ENCODE measurements at places on chromosomes 12 and 14.

DNA sequence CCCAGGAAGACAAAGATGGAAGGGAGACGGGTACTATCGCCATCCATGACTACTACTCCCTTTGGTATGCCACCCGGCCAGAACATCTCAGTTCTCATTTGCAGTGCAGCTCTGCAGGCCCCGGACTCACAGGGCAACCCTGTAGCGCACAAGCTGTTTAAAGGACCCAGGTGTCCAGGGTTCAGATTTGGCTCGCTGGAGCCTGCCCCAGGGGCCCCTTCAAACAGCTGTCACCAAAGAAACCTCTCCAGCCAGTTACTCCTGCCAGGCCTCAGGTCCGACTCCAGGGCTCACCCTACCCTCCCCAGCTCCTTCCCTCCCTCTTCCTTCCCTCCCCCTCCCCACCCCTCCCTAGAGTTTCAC, 5.5 kb upstream of the CHD4 start:
- DNase-seq: no peak

DNA sequence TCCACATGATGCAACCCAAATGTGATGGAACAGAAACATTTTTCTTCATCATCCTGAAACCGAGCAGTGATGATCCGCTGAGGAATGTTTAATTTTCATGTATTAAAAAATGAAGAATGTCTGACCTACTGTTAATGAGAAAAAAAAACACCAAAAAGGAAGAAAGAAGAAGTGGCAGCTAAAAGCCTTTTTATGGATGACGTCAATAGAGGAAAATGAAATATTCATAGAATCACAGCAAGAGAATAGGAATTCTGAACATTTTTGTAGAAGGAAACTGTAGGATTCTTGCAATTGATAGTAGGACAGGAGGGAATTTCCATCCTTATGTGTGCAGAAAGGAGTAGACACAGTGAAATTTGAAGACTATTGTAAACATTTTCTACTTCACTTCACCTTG, 112.9 kb downstream of the PRKCH start:
- DNase-seq: no peak

- DNase-seq: no peak
Measured at GRCh38 chr14:77055306-77055705, 26.8 kb upstream of the IRF2BPL start.

GRCh38 chr12:28513983-28514382, 323.7 kb downstream of the CCDC91 start:
- DNase-seq: no peak

GRCh38 chr14:58725871-58726270, 88.1 kb downstream of the DACT1 start:
- DNase-seq: no peak

- DNase-seq: no peak
Measured at GRCh38 chr14:105168496-105168978, at the start of gene JAG2. TSS of gene JAG2 (minus strand) at chr14:105168776. CDS start at chr14:105168420, 356 bp downstream.

DNA sequence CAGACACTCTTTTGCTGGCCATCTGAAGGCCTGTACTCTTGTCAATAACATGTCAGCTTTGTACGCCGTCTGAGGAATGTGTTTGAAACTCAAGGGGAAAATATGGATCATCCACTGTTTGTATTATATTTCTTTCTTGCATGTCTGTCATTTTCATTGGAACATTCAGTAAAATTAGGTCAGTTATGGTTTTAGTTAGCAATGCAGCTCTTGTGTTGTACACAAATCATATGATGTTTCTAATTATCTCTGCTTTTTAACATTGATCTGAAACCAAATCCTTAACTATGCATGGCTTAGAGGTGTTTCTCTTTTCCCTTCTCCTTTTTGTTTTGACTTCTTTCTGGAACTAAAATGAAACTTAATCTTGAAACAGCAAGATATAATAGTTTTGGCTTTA, 333.6 kb upstream of the PRICKLE1 start:
- DNase-seq: peak; percentile 25

- no peak for DNase-seq
Measured at GRCh38 chr14:75096959-75097358, 27.5 kb downstream of the ZC2HC1C start.

GRCh38 chr12:49720214-49720613, 13.0 kb upstream of the FMNL3 start:
- DNase-seq: no peak

DNA sequence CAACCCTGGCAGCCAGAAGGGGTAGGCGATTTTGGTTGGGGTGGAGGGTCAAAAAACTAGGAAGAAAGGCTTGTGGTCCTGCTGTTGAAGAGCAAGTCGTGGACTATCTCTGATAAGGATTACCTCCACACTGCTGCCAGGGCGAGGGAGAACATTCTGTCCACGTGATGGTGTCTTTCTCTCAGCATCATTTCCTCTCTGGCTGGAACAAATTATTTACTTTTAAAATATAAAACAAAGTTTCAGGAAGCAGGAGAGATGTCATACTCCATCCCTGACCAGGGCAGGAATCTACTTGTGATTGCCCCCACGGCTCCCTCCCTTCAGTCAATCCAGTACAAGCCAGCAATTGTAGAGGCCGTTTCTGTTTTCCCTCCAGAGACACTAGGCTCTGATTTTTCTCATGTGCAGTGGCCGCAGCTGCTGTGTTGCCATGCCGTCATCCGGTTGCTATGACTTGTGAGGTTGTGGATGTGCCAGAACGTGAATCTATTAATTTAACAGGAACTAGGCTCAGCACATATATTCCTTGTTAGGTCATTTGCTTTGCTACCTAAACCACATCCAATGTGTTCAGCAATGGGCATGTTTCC, 61.5 kb upstream of the PTGR2 start:
- DNase-seq: peak; percentile 97

DNA sequence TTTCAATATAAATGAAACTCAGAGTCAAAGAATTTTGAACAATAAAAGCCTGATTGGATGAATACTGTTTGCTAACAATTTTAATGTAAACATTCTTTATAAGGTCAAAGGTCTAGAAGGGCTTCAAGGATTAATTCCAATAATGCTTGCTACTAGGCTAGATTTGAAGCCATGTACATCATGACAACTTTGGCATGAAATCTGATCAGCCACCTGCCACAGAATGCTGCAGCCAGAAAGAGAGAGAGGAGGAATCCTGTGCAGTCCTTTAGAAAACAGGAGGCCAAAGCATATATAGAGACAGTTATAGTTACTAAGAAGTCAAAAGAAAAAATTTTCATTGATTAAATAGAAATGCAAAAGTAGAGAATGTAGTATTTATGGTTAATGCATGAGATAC, 47.1 kb downstream of the ABCD2 start:
- DNase-seq: no peak

GRCh38 chr14:35438910-35439713, 34.6 kb upstream of the NFKBIA start:
- DNase-seq: no peak

- no peak for DNase-seq
Measured at GRCh38 chr14:85124631-85125290, 405.2 kb upstream of the FLRT2 start.

GRCh38 chr14:20682127-20682434, 2.3 kb upstream of the RNASE4 start:
- no peak for DNase-seq

GRCh38 chr14:103546652-103547454, 15.6 kb downstream of the BAG5 start:
- no peak for DNase-seq

DNA sequence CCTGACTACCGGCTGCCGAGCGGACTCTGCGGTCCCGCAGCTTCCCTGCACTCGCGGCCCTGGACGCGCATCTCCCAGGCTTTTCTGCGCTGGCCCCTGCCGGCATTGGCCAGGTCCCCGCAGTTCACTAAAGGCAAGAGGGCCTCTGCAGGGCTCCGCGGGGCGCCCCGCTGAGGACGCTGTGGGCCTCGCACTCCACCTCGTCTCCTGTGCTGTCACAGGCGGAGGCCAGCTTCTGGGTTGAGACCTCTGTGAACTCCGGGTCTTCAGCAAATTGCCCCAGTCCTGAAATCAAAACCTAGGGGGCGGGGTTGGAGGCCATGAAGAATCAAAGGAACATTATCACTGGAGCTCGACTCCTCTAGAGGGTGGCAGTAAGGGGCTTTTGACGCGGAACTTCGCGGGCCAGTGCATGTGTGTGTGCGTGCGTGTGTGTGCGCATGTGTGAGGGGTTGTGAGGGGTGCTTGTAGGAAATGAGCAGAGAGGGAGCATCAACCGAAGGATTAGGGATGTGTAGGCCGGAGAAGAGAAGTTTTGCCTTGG, 68.5 kb upstream of the CAPRIN2 start:
- DNase-seq: peak; percentile 31

All from muscle of back (tissue), 13 donors.